Activated CD4-positive, alpha-beta T cell treated with anti-CD3 and anti-CD28 coated beads, Interleukin-2, amount 50 U/mL, for 48 hours (primary cell): ENCODE measurements at places on chromosomes 13 and 19.

GRCh38 chr19:43534816-43535761 is 2.1 kb downstream of the ZNF575 start:
- peak; percentile 22 for DNase-seq

DNA sequence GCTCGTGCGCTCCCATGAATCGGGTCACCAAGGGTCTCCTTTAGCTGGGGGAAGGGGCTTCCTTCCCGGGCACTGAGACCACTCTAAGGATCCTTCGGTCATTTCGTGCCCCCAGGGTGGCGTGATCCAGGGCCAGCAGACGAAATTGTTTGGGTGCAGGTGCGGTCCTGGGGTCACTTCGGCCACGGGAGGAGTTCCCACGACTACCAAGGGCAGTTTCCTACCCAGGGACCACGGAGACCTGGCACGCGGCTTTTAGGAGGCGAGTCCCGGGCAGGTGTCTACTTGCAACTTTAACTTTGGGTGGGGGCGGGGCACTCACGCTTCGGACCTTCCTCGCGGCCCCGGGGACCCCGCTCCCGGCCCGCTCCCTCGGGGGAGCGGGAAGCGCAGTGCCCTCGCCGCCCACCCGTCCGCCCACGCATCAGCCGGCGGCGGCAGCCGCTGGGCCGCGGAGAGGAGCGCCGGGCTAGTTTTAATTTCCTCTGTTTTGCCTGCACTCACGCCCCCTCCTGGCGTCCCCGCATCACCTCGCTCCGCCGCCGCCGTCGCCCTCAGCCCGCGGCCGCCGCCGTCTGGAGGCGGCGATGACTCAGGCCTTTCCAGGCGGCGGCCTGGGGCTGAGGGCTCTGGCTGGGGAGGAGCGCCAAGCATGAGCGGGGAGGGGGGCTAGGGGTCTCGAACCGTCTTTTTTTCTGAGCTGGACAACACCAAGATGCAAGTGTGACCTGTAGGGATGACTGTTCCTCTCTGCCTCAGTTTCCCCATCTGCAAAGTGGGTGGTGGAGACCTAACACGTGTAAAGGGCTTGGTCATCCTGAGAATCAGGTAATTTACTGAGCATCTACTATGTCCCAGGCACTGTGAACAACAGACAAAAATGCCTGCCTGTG is 21.8 kb downstream of the OLFM2 start:
- peak; percentile 86 for DNase-seq

GRCh38 chr19:1070576-1070930 is 3.6 kb downstream of the ARHGAP45 start:
- DNase-seq: no peak

- no peak for DNase-seq
These were observed 110.8 kb downstream of the ZIC5 start for GRCh38 chr13:99860745-99861144.

- DNase-seq: no peak
These were observed 8.6 kb downstream of the RUBCNL start for GRCh38 chr13:46378411-46378810.

DNA sequence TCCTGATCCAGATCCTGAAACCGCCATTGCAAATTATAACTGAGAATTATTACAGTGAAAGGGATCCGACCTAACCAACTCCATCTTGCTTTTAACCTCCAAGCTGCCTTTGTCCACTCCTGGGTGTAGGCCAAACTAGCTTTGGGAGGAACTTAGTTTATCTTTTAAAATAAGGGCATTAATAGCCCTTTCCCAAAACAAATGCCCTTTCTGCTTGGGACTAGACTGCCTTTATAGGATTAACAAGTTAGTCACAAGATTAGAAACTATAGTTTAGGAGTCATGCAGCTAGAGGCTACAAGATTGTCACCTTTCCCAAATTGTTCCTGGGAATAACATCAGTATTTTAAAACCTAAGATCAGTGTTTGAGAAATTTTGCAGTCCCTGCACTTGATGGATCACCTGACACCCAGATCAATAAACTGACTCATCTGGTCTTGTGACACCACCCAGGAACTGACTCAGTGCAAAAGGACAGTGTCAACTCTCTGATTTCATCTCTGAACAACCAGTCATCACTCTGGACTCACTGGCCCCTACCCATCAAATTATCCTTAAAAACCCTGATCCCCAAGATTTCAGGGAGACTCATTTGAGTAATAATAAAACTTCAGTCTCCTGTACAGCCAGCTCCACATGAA is 4.1 kb upstream of the ZNF841 start:
- no peak for DNase-seq

GRCh38 chr13:36369268-36370107 is 23.3 kb upstream of the SPART start:
- DNase-seq: no peak

DNA sequence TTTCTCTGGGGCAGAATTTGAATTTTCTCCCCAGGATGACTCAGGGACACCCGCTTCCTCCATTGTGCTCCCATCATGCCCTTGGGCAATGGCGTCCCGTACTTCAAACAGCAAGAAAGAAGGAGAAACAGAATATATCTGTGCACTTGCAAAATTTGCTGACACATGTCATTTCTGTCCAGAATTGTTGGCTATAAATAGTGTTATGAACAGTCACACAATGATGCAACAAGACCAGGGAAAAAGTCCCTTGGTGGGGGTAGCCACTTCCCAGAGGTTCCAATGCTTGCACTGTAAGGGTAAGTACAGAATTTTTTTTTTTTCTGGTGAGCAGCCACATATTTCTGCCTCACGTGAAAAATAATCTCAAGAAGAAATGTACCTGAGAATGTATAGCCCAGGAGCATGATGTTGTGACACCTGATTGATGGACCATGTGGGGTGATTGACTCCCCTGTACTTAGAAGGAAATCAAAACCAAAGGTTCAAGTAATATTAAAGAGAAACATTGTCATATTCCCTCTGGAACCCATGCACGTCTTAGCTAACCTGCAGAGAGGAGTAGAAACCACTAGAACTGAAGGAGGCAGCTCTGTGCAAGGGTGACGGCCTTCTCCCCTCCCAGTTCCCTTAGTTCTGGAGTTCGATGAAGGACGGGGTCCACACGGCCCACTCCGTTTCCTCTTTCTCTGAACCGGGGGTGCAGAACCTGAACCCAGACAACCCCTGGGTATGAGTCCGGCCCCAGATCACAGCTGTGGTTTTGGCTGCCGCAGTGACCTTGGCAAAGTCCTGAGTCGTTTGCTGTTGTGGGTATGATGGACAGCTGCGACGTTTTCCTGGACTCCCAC is 9.3 kb upstream of the LAIR1 start:
- DNase-seq: no peak

GRCh38 chr13:42745655-42746054 is 35.7 kb upstream of the FAM216B start:
- no peak for DNase-seq

GRCh38 chr19:17775245-17775927 is 19.6 kb upstream of the B3GNT3 start:
- DNase-seq: peak; percentile 52

DNA sequence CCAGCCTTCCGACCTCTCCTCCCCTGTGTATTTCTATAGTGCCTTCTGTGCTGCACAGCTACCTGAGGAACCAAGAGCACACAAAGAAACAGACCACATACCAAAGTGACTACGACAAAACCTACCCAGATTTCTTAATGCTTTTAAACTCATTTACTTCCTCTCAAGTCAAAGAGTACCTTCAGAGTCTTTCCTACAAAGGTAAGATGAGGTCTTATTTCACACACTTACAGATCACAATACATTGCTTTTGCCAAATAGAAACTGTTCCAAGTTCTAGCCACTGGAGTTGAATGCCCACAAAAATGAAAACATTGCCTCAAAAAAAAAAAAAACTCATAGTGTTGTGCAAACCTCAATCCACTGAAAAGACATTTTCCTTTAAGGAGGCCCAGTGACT is 36.4 kb downstream of the TEX26 start:
- DNase-seq: no peak

- DNase-seq: no peak
These were observed 904.8 kb upstream of the PCDH20 start for GRCh38 chr13:62320129-62321108.

DNA sequence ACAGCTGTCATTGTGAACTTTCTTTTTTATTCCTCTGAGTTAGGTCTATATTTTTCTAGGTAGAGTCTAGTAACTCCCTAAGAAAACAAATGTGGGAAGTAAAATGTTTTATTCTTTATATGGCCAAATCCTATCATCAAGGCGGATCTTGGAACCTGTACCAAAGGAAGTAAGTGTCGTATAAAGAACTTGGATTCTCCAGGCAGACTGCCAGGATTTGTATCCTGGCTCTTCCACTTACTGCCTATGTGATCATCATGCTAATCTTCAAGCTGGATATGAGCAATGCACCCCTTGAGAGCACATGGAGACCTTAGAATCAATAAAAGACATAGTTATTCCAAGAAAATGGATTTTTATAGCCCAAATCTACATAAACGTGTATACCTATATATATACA is 286.5 kb downstream of the PCDH17 start:
- DNase-seq: no peak

GRCh38 chr13:111177081-111177711 is 62.1 kb downstream of the ARHGEF7 start:
- DNase-seq: no peak

DNA sequence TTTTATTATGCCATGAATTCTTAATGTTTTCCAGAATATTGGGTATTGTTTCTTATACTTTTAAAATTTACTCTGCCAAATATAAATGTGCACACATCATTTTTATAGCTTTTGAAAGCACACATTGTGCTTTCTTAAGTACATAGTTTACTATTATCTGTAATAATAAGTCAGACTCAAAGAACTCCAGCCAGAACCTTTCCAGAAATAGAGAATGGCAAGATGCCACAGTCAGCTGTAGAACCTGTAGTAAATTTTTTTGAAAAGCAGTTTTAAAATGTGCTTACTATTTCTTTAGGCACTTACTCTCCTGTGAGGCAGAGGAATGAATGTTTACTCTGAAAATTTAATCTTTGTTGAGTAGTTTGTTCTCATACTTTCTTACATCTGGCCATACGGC is 1287.1 kb downstream of the PCDH9 start:
- no peak for DNase-seq

DNA sequence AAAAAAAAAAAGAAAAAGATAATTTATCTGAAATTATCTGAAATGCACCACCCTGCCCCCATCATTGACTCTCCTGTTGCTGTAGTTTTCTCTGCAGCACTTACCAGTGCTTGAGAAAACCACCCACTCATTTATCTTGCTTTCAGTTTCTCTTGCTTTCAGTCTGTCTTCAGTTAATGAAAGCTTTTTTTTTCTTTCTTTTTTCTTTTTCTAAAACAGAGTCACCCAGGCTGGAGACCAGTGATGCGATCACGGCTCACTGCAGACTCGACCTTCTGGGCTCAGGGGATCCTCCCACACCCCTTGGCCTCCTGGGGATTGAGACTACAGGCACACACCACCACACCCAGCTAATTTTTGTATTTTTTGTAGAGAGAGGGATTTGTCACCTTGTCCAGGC is 4.3 kb upstream of the ACP5 start:
- DNase-seq: peak; percentile 58

GRCh38 chr19:31214997-31215396 is 134.2 kb downstream of the TSHZ3 start:
- no peak for DNase-seq

- DNase-seq: peak; percentile 19
These were observed 9.7 kb downstream of the INAFM1 start for GRCh38 chr19:47284324-47284899.

GRCh38 chr19:57671124-57671895 is 2.6 kb downstream of the ZSCAN4 start:
- no peak for DNase-seq

- no peak for DNase-seq
These were observed 262.5 kb upstream of the STARD13 start for GRCh38 chr13:33548069-33548468.

GRCh38 chr19:5882421-5882968 is 12.2 kb upstream of the FUT5 start:
- no peak for DNase-seq

GRCh38 chr19:30754162-30754561 is 382.0 kb downstream of the ZNF536 start:
- DNase-seq: no peak

DNA sequence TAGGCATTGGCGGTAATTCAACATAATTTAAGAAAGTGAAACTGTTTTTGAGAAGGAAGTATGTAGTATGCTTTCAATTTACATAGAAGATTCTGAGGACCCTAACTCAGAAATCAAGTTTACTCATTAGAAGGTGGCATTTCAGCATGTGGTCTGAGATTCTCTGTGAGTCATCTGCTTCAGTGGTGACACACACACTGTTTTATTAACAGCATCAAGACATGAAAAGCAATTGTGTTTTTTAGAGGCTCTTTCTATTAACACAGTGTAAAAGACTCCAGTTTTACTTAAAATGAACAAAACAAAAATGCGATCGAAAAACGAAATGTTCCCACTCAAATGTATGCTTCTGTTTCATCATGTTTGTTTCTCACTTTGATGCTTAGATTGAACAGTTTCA is 802.1 kb upstream of the SLITRK6 start:
- no peak for DNase-seq

GRCh38 chr19:51944798-51945552 is 17.7 kb downstream of the ZNF613 start:
- DNase-seq: no peak
